ENCODE measurements at places on chromosomes 6 and 20.
A peak's percentile ranks its signal among the peaks of the same experiment; 100 is the strongest.

DNA sequence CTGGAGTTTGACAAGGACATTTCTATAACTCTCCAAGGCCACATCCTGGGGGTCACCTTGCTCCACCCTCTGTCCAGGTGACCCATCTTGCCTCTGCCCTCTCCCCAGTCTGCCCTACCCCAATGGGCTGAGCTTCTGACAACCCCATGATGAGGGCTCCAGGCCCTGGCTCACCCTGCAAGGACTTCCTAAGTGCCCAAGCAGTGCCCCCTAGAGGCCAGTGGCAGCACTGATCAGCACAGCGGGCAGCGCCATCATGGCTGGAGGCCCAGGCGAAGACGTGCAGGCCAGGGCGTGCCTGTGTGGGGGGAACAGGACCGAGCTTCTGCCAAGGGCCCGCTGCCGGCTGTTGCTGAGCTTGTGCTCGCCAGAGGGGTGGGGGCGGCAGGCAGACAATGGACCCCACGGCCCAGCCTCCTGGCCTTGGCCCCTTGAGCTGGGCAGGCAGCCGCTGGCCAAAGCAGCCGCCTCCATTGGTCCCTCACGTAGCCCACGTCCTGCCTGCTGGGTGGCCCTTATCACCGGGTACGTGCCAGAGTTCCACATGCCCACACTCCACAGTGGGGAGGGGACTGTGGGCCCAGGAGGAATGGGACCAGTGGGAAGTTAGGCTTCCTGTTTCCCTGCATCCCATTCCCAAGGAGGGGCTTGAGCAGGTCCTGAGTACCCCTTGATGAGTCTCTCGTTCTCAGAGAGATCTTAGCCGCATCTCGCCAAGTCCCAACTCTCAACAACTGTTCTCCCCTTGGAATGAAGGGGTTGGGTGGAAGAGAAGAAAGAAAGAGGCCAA is 64.3 kb downstream of the MRPL14 start:
- no peak for DNase-seq

DNA sequence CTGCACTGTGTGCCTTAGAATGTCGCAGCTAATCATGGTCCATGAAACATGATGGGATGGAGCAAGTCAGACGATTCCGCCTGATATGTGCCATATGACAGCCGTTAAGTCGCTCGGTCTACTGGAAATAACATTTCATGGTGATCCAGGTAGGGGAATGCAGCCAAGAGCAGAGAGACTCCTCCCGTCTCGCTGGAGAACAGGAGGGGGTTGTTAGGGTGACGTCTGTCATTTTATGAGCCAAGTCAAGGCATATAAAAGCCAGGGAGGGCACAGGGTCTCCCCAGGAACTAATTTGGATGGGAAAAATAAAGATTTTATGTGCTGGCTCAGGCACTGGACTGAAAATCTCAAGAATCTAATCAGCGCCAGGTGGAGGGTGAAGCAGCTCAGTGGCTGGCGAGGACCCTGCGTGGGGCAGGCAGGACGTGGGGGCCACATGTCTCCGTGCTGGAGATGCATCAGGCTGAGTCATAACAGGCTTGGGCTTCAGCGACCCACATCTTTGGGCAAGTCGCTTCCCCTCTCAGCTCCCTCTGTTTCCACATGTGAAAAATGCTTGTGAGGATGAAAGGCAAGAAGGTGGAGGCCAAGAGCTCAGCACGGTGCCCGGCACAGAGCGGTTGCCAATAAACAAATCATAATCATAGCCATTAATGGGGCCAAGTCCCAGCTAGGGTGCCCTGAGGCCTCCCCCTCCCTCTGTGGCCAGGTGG is 234.6 kb downstream of the ANKRD60 start:
- DNase-seq: peak; percentile 66

- peak; percentile 95 for DNase-seq
Observed at GRCh38 chr20:38033330-38034107, at the start of the genes RPRD1B and TTI1. Gene RPRD1B, plus strand, starts transcription at chr20:38033746. Its CDS starts 202 bp downstream, at chr20:38033948. Gene TTI1, minus strand, starts transcription at chr20:38033456. Its CDS starts 19,640 bp downstream, at chr20:38013816.

DNA sequence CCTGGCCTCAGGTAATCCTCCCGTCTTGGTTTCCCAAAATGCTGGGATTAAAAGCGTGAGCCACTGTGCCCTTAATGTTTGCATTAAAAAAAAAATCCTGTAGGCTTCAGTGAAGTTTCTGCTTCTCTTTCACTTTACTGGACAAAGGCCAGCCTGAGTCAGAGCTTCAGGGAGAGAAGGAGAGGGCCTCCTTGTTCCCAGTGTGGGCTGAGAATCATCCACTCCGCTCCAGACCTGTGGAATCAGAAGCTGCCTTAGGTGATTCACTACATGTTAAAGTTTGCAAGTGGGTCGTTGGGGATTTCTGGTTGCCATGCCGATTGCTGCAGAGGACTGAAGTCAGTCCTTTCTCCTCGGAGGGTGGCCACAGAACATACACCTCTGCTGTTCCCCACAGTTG is 113.3 kb upstream of the EEF1E1 start:
- DNase-seq: peak; percentile 69

- DNase-seq: no peak
Observed at GRCh38 chr6:91098006-91098405, 511.1 kb upstream of the MAP3K7 start.

- no peak for DNase-seq
Observed at GRCh38 chr20:38059832-38060231, 26.3 kb downstream of the RPRD1B start.

DNA sequence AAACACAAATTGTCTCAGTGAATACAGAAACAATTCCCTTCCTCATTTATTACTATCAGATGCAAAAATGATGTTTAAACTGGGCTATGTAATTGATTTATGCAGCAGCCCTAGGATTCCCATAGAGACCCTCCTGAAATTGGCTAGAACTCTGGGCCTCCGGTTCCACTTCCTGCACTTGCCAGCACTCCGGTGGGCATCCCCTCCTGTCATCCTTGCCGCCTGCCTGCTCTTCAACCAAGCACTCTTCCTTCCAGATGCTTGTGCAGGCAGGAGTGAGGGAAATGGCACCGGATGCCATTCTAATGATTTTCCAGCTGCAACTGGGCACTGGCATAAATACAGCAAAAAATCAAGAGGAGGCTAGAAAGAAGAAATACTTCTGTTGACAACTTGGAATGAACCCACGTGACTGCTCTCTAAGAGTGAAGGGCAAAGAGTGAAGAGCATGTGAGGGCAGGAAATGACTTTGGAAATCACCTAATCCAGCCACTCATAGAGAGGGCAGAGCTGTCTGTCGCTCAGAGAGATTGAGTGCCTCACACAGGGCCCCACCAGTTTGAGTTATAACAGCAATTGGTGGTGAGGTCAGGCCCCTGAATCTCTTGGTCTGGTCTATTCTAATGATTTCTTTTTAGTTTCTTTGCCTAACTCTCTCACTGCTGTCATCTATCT is 3.7 kb upstream of the NEDD9 start:
- DNase-seq: peak; percentile 64

DNA sequence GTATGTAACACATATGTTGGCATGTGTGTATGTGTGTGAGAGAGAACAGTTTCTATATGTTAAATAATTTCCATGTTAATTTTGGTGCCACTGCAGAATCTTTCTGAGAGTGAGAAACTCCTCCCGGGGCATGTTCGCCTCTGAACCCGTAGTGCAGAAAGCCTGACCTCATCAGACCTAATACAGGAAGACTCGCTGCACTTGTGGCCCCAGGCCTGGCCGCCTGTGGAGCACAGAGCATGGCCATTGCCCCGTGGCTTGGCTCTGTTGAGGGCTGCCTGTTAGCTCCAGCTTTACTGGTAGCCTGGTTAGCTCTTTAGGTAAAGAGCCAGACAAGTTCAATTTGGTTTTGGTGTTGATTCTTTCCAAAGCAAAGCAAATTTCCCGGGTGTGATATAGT is 25.5 kb downstream of the FARS2 start:
- DNase-seq: no peak

DNA sequence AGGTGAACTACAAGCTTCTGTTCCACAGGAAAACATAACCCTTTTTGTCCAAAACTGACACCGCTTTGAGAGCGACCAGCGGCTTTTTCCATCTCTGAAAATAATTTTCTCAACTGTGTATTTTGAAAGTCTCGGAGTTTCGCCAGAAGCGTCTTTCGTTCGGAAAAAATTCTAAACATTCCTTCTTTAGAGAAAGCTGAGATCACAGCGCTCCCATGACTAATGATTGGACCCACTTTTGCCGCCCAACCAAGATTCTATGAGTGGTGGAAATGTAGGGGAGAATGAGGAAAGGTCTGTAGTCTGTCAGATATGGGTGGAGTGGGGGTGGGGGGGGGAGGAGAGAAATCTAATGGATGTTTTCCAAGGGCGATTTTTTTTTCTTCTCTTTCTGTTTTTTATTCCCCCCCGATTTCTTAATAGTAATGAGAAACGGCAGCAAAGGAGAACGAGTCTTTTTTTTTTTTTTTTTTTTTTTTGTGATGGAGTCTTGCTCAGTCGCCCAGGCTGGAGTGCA is 189.3 kb downstream of the TRIM27 start:
- no peak for DNase-seq

DNA sequence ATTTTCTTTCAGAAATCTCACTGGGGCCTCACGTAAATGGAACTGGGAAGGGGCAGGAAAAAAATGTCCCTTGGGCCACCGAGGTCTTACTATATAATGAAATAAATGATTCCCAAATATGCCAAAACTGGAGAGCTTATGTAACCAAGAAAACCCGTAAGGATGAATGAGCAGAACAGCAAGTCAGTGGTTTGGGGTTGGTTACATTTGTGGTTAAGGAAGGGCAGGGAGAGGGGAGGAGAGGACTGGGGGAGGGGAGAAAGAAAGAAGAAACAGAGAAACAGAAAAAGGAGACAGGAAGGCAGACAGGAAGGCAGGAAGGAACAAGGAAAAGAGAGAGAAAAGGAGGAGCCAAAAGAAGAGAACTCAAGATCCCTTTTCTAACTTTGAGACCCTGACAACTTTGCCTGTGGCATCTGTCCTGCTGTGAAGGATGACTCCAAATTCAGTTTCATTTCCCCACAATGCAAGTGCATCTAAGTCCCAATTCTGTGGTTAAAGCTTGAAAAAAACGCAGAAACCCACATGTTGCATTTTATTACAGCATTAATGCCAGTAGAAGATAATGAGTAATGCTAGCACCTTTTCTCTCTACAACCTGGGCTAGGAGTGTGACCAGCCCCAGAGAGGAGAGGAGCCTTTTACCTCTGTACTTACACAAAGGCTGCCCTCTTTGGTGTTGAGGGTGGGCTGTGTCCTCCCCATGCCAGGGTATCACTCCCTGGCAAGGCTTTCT is 10.8 kb upstream of the ARMC2 start:
- peak; percentile 79 for DNase-seq

- DNase-seq: no peak
Observed at GRCh38 chr6:52580905-52581304, 4.0 kb upstream of the TRAM2 start.

DNA sequence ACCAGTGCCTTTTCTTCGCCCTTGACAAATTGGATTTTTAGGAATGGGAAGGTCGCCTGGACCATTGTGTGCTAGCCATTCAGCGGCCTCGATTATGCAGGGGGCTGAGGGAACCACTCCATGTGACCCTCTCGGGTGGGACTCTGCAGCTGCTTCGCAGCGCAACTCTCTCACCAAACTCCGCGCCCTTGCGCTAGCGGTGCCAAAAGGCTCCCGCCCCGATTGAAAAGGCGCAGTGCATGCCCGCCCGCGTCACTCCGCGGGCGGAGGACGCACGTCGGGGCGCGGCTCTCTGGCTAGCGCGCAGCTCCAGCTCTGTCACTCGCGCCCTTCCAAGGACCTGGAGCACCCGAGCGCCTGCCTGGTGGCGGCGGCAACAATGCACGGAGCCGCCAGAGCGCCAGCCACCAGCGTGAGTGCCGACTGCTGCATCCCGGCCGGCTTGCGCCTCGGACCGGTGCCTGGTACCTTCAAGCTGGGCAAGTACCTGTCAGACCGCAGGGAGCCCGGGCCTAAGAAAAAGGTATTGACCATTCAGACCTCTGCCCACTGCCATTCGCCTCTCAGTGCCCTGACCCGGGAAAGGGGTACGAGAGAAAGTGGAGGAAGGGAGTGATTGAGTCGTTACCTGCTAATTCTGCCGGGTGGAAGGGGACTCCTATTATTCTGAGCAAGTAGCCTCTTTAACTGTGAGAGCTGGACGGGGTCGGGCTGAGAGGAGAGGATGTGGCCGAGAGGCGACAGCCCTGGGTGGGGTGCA is at the start of gene PRDM13:
Gene PRDM13 (plus strand): TSS at position 178 of the 760 bp plus-strand sequence. CDS start 202 bp downstream, at position 380.
- DNase-seq: no peak

DNA sequence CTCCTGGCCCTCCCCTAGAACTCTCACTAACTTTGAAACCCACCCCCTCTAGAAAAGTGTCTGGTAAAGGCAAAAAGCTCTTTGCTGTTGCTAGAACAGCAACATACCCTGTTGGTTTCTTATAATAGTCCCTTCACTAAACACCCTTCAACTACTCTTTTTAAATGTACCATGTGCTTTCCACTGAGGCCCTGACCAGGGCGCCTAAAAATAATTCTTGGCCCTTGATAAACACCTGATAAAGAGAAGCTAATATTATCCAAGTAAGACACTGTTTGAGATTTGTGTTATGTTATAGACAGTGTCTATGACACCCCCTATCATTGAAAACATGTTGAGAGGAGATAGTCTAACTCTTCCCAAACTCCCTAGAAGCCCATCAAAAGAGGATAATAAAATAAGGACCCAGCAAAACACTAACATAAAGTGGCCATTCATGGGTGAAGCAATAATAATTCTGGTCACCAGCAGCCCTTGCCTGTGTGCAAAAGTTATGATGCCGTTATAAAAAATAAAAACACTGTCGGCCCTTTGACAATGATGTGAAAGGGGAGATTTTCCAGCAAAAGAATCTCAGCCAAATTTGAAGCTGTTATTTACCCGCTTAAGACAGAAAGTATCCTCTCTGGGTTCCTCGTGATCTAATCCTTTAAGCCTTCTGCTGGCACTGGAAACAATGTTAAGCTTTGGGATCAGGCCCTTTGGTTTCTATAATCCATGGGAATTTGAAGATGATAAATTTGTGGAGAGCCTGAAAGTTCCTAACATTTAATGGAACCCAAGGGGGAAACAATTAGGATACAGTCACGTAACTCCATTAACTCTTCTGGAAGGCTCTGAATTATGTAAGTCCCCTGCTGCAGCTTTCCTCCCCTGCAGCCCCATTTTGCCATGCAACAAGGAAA is 122.6 kb upstream of the PLCB4 start:
- no peak for DNase-seq

GRCh38 chr6:9732056-9732455 is 682.8 kb downstream of the TFAP2A start:
- DNase-seq: no peak

DNA sequence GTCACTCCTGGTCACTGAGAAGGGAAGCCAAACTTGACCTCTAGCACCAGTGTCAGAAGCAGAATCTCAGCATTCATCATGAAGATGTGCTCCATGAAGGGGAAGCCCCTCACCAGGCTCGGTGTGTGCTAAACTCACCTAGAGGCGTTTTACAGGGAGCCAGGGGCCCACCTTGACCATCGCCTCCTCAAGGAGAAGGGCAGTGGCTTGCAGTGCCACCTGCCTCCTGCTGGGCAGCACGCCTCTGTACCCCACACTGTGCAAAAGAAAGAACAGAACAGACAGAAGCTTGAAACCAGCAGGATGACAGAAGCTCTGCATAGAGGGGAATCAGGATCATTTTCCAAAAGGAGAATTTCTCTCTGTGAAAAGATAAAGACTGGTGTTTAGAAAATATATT is 39.7 kb downstream of the NOX3 start:
- no peak for DNase-seq

All from M059J (cell line).